RPMI7951 (cell line): ENCODE measurements at places on chromosomes 5 and 9.
A peak's percentile ranks its signal among the peaks of the same experiment; 100 is the strongest.

DNA sequence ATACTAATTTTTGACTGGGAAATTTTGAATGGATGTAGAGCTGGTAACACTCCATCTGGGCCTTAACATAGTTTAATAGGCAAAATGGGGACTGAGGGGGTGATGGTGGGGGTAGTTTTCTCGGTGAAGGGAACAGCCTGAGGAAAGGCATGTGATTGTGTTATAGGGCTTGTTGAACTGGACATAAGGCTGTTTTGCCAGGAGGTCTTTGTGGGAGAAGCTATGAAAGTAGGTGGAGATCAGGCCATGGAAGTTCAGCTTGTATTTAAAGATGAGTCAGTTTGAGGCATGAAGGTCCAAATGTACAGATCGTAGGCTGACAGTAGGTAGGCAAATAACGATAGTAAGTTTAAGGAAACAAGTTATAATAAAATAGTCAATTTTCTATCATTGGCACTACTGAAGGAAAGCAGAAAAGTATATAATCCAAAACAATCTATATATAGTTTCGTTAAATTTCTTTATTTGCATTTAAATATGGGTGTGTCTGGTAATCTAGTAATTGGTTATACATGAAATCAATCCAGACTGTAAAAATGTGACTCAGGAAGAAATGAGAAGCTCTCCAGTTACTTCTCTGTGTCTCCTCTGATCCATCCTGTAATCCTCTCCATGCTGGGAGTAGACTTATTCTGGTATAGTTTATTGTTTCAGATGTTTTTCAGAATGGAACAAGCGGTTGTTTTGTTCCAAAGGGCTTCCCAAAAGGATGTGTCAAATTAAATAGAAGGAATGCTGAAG is 2.8 kb downstream of the CSNK1G3 start:
- DNase-seq = no peak

DNA sequence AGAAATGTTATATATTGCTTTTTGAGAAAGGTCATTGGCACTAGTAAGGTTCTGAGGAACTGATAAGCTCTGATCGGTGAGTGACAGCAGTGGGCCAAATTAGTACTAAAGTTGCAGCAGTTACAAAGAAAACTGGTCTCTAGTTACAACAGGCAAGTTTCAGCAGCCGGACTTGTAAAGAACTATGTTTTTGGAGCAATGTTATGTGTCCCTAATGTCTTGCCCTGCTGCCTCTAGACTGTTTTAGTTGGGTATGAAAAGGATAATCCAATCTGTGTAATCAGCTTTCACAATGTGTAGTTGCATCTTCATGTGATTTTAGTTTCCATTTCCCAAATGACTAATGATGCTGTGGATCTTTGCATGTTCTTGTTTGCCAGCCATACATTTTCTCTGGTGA is 113.5 kb downstream of the CAMK4 start:
- DNase-seq = peak; percentile 12

DNA sequence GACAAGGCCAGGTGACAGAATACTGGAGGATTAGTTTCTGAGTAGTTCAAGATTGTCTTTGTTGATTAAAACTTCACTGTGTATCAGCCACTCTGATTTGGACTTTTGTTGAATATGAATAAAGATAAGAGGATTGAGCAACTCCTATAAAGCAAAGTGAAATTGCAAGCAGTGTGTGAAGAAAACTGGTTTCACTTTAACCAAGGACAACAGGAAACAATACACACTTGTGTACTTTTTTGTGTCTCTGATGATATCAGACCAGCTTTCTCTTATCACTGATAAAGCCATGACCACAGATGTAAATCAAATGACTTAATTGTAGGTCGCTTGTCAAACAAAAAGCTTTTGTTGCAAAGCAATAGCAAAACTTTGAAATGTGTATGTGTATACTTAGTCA is 268.6 kb downstream of the FER start:
- DNase-seq = no peak

DNA sequence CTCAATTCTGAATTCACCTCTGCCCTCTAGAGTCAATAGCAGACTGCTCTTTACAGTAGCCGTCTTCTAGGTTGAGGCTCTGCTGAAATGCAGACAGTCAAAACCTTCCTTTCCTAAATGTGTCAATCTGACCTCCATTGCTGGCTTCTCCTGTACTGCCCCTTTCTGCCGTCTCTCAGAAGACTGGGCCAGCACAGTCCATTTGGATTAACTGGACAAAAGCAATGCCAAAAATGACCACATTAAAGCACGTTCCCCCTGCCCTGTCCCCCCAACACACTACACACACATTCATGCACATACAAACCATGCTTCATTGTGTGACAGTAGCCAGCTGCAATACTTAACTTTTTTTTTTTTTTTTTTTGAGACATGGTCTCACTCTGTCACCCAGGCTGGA is 130.2 kb upstream of the LIFR start:
- DNase-seq = no peak

- peak; percentile 67 for DNase-seq
Observed at GRCh38 chr5:133111299-133111698, 59.5 kb downstream of the HSPA4 start.

GRCh38 chr5:173944511-173944910 is 44.5 kb upstream of the C5orf47 start:
- no peak for DNase-seq

DNA sequence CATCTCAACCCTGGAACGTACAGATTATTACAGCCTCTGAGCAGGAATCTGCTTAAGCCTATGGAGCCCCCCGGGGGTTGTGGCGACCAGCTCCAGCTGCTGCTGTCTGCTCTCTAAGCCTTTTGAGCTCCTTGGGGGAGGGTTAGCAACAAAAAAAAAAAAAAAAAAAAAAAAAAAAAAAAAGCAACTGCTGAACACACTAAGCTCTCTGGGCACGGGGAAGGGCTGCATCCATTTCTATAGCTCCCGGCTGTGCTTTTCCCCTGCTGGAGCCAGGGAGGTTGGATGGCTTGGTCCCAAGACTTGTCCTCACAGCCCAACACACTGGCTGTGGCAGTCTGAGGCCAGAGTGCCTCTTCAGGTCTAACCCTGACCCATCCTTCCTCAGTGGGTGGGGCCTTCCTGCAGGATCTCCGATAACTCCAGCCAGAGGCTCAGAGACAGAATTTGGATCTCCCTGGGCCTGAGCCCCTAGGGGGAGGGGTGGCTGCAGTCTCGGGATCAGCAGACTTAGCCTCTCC is 82.1 kb downstream of the FBN2 start:
- DNase-seq = no peak

GRCh38 chr9:114315723-114316363 is 7.1 kb upstream of the ORM1 start:
- DNase-seq = no peak

- DNase-seq = no peak
Observed at GRCh38 chr9:76559286-76559685, 100.3 kb downstream of the GCNT1 start.

DNA sequence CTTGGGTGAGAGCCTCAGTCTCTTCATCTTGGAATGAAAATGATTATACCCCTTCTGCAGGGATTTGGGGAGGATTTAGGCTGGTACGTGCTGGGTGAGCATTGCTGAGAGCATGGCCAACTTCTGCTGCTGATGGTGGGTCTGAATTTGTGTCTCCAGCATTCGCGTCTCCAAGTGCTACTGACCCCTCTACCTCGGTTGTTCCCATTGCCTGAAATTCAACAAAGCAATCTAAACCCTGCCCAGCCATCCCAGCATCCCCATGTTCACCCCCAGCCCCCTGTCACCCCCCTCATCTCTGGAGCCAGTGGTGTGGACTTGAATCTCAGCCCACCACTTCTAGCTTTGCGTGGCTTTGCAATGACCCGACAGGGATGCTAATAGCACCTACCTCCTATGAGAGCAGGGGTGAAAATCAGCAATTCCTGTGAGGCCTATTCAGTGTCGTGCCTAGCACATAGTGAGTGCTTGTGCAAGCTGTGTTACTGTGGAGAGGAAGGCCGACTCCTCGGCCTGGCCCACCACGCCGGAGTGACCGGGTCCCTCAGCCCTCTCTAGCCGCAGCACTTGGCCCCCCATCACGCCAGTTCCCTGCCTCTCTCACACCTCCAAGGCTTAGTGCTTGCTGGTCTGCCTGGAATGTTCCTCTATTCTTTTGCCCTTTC is 43.4 kb upstream of the SH3PXD2B start:
- DNase-seq = no peak

DNA sequence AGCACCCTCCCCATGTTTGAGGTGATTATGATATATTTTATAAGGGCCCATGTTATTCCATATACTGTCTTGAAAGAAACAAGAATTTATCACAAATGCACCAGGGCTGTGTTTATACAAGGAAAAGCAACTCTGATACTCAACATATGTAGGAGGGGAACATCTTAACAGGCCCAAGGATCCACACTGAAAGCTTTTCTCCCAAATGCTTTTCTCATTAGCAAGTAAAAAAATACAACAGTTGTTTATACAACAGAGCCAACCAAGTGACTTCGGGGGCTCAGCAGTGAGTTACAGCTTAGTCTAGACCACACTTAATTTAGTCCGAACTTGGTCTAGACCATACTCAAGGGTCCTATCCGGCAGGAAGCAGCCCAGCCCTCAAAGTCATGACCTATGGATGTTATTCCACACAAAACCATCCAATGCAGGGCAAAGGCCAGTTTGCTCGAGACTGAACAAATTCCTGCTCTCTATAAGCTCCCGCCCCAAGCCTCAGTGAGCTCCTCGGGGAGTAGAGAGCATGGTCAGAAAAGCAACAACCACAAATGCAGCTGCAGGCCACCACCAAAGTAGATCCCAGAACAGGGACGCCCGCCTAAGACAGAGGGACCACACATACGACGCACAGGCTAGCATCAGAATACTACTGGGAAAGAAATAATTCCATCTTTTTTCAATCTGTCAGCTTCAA is 6.8 kb downstream of the GZMK start:
- no peak for DNase-seq

DNA sequence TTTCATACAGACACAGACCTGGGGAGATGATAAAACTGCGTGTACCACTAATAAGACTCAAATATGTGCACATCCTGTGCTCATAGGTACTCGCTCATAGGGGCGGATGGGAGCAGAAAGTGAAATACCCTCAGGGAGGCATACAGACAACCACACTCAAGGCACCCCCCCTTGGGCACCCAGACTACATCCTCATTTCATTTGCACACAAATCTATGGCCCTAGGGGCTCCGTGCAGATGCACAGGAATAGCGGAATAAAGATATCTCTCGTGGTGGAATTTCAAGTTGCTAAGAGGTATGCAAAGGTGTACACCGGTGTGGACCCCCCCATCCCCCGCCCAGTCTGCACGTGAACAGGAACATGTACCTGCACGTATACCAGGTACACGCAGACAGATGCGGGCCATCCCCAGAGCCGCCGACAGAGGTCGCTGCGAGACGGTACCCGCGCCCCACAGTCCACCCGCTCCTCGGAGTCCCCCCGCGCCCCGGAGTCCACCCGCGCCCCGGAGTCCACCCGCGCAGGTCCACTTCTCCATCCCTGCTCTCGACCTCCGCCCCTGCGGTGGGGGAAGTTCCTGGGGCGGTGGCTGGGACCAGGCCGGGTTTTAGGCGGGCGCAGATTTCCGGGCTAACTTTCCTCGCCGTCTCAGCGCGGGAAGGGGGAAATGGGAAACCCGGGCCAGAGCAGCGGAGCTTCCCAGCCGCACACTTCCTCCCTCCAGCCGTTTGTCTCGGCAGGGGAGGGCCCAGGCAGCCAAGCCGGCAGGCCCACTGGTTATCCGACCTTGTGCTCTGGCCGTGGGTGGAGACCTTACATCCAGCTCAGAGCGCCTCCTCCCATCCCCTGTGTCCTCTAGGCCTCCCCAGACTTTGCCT is 1.0 kb upstream of the IL12B start:
- peak; percentile 22 for DNase-seq

GRCh38 chr5:120510098-120510637 is 46.1 kb downstream of the PRR16 start:
- no peak for DNase-seq

DNA sequence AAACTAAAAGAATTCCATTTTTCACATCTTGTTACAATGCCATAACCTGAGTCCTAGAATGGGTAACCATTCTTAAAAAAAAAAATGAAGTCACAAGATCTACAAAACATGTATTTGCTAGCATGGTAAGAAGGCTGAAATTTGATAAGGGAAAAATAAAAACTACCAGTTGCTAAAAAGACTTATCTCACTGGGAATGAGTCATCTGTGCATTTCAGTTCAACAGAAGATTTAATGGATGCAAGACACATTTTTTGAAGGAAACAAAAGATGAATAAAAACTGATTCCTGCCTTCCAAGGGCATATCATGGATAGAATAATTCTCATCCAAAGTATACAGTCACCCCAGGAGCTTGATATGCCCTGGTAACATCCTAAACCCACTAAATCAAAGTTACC is 47.2 kb downstream of the SGTB start:
- DNase-seq = no peak

DNA sequence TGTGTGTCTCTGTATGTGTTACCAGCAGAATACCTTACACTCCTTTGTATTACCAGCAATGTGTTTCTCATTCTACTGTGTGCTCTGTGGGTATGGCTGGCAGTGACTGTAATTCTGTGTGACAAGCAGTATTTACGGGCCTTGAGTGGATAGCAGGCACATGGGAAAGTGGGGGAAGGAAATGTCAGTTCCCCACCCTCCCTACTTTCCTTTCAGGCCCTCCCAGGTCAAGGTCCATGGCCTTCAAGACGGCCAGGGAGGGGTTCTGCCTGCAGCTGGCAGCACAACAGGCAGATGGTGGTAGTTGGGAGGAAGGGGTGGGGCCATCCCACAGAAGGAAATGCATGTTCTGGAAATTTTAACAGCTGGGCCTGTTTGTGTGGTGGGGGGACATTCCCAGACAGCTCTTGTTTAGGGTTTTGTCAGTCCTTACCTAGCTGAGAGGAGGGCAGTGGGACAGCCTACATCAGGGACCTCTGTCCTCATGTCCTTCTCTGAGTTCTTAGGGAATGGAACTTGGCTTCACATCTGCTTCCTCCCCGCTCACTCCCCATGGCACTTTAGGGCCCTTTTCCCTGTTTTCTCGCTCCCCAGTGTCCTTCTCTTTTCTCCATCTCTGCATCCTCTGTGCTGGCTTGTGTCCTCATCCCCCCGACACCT is 14.6 kb upstream of the TNIP1 start:
- DNase-seq = peak; percentile 56

GRCh38 chr9:135310134-135310533 is 169.4 kb upstream of the PPP1R26 start:
- no peak for DNase-seq

DNA sequence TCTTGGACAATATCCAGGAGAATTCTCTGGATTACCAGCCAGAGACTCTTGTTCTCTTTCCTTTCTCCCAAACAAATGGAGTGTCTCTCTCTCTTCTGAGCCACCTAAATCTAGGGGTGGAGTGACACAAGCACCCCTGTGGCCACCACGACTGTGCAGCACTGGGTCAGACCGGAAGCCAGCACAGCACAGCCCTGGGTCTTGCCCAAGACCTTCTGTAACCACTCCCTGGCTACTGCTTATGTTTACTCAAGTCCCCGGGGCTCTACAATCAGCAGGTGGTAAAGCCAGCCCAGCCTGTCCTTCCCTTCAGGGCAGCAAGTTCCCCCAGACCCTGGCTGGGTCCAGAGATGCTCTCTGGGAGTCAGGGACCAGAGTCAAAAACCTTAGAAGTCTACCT is 110.0 kb upstream of the TUT7 start:
- no peak for DNase-seq

GRCh38 chr5:169871826-169872490 is 108.3 kb downstream of the INSYN2B start:
- DNase-seq = no peak

- DNase-seq = peak; percentile 5
Observed at GRCh38 chr5:140632366-140633020, 482 bp downstream of the CD14 start.
